Stimulated activated memory B cell treated with anti-CD40 and anti-IgM and Interleukin-4, amounts not matched to agents 10 μg/mL and 1 μg/mL and 100 μg/mL, for 72 hours (primary cell): ENCODE measurements at places on chromosomes 1 and 21.

GRCh38 chr1:227351443-227351842 lies 33.2 kb upstream of the CDC42BPA start:
- no peak for ATAC-seq

DNA sequence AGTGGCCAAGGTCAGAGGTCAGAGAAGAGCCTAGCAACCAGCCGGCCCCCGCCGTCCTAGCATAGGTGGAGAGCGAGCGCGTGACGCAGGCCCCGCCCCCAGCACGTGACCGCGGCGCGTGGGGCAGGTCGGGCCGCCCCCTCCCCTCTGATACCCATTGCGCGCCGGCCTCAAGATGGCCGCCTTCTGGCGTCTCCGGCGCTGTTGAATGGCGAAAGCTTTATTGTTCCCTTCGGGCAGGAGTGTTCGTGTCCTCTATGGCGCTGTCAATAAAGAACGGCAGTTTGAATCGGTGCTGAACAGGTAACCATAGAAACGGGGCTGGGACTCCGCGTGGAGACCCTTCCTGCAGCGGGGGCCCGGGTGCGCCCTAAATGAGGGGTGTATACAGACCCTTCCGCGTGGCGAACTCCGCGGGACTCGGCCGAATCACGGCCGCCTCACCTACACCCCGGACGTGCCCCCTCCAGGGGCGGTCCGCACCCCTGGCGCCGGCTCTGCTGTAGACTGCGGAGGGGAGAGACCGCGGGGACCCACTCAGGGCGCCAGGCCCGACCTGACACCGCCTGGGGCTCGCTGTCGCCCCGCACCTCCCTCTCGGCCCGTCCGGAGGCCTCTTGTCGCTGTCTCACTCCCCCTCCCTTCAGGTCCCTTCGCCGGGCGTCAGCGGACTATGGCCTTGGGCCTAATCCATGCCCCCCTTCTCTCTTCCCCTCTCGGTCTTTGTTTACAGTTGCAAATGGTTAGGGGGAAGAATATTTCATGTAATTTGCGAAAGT lies at the start of gene ZBTB40:
TSS of gene ZBTB40 (plus strand) at position 150 of the 779 bp plus-strand sequence. CDS start 38,098 bp downstream, outside the sequence.
- peak; percentile 98 for ATAC-seq

DNA sequence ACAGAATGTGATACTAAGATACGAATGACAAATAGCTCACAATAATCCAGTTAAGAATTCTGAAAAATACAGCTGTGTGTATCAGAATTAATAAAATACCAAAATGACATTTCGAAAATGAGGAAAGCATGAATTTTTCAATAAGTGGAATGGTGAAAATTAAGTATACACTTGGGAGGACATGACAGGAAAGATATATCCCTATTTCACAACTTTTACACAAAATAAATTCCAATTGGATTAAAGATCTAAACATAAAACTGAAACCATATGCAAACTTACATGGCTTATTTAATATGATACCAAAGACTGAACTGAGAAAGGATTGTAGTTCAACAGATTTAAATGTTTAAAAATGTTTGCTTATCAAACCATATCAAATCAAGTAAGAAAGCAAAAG lies 510.4 kb upstream of the ADAMTS5 start:
- no peak for ATAC-seq

DNA sequence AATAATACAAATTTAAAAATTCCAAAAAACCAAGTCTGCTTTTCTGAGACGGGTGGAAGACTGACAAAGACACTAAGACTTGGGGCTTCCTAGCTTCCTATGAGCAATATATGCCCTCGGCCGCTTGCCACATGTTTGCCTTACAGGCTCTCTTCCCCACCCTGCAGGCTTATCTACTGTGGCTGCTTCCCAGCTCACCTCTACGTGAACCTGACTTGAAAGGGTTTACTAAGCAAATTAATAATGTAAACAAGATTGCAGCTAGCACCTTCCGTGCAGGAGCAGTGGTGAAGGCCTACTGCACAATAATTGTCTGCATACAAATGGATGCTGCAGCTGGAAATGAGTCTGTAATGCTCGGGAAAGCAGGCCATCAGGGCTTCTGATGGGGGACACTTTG lies 152.9 kb upstream of the DAB1 start:
- ATAC-seq, result no peak

- peak; percentile 99 for ATAC-seq
These were observed at the start of gene MAGI3 for GRCh38 chr1:113389953-113390834. Gene MAGI3 (plus strand): TSS chr1:113390515. CDS start chr1:113391034, 519 bp downstream.

DNA sequence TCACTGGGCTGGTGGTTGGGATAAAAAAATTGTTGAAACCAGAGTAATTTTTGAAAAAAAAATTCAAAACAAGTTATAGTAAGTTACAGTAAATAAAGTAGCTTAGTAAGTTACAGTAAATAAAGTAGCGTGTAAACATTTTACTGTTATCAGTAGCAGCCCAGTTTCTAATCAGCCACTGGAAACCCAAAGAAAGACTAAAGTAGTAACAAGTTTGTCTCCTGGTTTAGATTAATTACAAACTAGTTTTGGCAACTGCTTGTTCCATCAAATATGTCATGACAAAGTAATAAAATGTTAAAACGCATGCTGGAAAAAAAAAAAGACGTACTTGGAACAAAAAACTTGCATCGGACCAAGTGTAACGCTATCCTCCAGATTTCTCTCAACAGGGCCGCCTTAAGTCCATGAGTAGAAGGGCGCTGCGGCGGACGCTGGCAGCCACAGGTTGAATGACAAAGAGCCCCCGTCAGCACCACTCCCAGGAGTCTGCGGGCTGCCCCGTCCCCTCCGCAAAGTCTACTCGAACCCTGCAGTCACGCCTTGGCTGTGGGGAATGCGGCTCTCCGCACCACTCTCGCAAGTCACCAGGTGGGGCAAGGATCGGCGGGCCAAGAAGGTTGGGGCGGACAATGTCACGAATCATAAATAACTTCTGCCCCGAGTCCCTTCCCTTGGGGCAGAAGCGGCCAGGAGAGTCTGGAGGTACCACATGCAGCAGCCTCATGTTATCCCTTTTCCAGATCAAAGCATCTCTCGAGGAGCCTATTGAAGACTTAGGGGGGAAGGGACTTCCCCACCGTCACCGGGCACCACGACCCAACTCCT lies 837 bp downstream of the SLC16A1 start:
- ATAC-seq, result peak; percentile 18

- ATAC-seq, result no peak
These were observed 8.7 kb downstream of the CAPN2 start for GRCh38 chr1:223720971-223721591.

DNA sequence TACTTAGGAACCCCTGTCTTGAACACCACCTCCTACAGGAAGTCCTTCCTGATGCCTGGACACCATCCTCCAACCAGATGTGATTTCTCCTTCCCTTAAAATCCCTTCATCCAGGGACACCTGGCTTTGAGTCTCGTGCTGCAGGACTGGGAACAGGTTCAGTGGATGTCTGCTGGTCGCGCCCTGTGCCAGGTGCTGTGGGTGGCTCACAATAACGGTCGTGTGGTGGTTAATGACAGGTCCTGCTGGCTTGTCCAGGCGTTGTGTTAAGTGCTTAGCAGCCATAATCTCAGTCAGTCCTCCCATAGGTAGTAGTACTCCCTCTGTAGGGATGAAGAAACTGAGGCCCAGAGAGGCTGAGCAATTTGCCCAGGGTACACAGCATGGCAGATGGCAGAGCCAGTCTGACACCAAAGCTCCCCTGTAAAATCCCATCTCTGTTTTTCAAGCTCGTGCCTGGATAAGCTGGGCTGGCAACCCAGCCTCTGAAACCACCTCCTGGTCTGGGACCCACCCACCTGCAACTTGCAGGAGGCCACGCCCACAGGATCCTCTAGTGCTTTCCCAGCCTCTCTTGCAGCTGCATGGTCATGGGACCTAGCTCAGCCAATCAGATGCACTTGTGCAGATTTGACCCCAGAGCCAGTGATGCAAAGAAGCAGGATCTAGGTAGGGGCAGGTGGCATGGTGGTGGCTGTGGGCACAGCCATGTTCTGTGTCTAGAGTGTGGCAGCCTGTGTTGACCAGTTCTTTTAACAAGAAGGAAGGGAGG lies 106.0 kb upstream of the IFFO2 start:
- ATAC-seq, result no peak

DNA sequence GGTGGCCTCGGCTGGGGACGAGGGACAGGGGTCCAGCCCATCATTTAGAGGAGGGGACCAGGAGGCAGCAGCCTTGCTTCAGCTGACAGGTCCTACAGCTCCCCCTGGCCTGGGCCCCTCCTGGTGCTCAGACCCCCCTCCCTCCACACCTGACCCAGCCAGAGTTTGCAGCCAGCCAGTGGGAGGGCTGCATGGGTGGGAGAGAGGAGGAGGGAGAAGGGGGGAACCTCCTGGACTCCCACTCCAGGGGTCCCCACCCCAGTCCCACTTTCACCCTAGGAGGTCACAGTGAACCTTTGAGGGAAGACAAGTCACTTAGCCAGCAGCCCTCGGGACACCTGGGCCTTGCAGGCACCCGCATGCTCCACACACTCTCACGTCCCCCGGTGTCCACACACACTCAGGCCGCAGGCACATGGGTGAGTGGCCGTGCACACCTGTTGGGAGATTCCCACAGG lies 108.9 kb upstream of the ZBTB40 start:
- ATAC-seq, result no peak

- ATAC-seq, result no peak
These were observed 238.4 kb downstream of the PLA2G4A start for GRCh38 chr1:187067160-187067559.

DNA sequence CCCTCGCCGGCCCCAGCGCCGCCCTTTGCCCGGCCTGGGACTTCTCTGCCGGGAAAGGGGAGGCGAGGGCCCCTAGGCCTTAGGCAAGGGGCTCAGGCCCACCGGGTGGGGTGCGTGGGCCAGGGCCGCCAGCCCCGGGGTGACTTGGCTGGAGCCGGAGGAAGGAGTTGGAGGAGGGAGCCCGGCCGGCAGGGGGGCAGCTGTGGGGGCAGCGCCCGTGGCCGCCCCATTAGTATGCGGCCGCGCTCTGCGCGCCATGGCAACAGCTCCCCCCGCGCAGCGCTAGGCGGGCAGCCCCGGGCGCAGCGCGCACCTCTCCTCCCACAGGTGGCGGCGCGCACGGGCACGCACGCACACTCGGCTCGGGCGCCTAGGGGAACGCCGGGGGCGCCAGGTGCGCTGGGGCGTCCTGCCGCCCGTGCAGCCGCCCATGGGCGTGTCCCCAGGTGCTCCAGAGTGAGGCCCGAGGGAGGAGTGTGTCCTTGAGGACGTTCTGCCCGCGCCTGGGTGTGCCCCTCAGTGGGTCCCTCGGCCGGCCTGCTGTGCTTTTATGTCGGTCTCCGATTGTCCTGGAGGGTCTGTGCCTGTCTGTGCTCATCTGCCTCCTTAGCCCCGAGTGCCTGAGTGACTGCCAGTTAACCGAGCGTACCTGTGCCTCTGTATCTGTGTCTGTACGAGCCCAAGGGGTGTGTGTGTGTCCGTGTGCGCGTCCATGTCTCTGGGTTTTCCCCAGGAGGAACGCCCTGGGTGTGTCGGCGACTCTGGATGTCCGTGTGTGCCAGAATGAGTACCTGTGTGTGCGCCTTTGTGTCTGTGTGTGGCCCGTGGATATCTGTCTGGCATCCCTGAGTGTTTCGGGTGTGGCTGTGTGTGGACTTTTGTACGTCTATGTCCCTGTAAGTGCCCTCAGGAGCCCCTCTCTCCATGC lies 38.2 kb upstream of the WASF2 start:
- ATAC-seq, result peak; percentile 74

DNA sequence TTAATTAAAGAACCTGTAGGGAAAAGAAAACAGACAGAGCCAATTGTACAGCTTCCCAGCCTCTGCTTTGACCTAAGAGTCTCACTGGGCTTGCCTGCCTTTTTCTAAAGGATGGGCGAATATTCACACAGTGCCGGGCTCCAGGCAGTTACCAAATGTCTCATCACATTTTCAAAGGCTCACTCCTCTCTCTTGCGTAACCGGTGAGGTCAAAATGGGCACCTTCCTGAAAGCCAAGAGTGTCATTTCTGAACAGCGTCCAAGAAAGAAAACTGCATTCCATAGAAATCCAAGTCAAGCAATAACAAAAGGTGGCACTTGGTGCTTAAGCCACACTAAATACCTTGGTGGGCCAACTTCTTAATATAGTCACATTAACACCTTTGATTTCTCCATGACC lies 710 bp upstream of the PALMD start:
- ATAC-seq, result no peak

- ATAC-seq, result no peak
These were observed 14.2 kb upstream of the KCNE1 start for GRCh38 chr21:34526241-34526617.

DNA sequence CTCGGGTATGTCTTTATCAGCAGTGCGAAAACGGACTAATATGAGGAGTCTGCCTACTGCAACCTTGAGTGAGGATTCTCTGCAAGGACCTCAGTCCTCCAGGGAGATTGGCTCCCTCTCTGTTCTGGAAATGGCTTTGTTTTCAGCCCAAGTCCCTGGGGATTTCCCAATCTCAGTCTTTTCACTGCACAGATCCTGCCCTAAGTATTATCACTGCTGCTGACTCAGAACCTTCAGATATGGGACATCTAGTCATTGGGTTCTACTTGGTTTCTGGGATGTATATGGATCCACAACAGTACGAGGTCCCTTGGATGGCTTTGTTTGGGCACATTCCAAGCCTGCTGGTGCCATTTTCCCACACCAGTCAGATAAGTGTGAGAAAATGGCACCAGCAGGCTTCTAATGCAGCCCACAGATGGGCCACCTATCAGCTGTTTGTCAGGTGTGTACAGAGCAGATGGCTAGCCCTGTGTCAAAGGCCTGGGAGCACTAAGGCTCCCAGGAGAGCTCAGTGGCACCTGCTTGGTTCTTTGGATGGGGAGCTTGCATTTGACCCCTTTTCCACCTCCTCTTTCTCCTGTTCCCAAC lies 27.4 kb downstream of the ELF3 start:
- no peak for ATAC-seq

DNA sequence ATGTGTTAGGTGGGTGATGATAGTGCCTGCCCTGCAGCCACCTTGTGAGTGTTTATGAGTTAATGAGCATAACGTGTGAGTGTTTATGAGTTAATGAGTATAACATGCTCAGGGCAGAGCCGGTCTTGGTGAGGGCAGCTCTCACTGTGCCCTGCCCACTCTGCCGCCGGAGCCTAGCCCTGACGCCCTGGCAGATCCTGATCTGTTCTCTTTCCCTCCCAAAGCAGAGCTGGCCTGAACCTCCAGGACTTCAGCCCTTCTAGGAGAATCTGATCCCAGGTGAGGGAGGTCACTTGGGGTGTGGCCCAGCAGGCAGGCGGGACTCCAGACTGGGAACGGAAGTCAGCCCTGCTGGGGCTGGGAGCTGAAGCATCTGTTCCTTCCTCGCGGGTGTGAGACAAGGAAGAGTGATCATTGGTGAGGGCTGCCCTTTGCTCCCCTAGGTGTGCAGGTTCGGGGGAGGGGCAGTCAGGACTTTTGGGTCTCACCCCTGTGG lies 5.7 kb downstream of the FBLIM1 start:
- no peak for ATAC-seq

DNA sequence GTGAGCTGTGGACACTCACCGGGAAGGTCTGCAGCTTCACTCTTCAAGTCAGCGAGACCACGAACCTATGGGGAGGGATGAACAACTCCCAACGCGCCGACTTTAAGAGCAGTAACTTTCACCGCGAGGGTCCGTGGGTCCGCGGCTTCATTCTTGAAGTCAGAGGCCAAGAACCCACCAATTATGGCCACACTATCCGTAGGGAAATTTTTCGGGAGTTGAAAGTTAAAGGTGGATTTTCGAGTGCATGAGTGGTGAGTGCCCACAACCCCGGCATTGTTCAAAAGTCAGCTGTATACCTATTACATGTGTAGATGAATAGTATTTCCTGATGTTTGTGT lies 19.7 kb downstream of the EXOC8 start:
- ATAC-seq, result no peak
